PC-9 (cell line): ENCODE measurements at places on chromosomes 3 and 15. TPM values are rescaled to one million over a fixed set of nuclear protein-coding genes. Genes with fewer than 3 reads are reported as not detected.

The DUOXA2 gene
- total RNA-seq: not detected in 2 replicates

The TTC21A gene
- 9.0 and 9.5 TPM in 2 replicates for total RNA-seq

The SLC9C1 gene
- not detected in 2 replicates for total RNA-seq

The WDR93 gene
- total RNA-seq: 1.1 and 1.8 TPM in 2 replicates

The GOLGA8R gene
- total RNA-seq: 0.90 and 1.4 TPM in 2 replicates

The RNU5B-1 gene
- total RNA-seq: not detected in 2 replicates

The OSBPL10 gene
- total RNA-seq: 42.0 and 56.9 TPM in 2 replicates

DNA sequence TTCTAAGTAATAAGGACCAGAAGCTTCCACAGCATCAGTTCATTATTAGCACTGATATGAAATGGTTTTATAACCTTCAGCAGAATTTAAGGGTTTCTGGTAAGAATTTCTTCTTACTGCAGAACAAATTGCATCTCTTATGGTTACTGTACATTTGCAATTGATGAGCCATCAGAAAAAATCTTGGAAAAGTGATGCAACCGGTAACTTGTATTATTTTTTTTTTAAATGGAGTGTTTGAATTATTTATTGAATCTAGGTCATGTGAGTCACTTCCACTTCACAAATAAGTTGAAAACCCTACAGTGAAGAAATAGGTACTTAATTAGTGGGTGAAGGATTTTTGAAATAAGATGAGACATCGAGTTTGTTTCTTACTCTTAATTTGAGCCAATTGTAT lies 786.0 kb downstream of the TUSC7 start:
- H3K4me3 ChIP-seq: no peak overlapping the region
- no peaks in the 10 kb centered on the region for H3K36me3 ChIP-seq
- no peaks in the 10 kb centered on the region for H3K4me1 ChIP-seq
- DNase-seq: no peak
- no peaks in the 10 kb centered on the region for H3K27me3 ChIP-seq

DNA sequence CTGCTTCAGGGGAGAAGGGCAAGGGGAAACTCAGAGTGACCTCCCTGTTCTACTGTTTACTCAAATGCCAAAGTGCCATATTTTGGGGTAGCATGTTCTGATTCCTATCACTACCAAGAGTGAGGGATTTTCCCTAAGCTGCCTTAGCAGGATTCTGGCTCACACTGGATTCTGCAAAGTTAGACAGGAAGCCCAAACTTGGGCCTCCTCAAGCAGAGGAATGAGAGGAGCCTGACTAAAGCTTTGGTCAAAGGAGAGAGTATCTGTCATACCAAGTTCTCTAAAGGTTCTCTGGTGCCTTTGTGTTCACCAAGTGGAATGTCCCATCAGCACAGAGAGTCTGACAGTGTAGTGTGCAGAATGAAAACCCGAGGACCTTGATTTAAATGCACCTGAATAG lies 8.8 kb upstream of the RARB start:
- H3K4me1 ChIP-seq: peaks cover 4% of the 10 kb centered on the region; the same call in 1 of the 2 replicates
- H3K27ac ChIP-seq: no peak overlapping the region
- no peaks in the 10 kb centered on the region for H3K36me3 ChIP-seq
- H3K4me3 ChIP-seq: no peak overlapping the region
- no peak for DNase-seq

DNA sequence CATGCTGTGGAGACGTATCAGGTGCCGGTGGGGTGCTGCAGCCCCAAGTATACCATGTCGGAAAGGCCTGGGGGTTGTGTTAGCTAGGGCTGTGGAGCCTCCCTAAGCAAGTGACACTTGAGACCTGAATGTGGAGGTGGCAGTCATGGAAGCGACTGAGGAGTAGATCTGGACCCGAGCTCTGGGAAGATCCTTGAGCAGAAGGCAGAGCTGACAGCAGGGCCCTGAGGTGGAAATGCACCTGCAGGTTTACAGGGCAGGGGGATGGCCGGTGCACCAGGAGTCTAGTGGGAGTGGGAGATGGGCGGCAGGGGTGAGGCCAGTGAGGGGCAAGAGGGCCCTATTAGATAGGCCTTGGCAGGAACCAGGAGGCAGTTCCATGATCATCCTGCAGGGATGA lies 91.8 kb upstream of the PLXNA1 start:
- H3K27me3 ChIP-seq: no peaks in the 10 kb centered on the region
- H3K4me1 ChIP-seq: peaks cover 40% of the 10 kb centered on the region
- no peak overlapping the region for H3K4me3 ChIP-seq
- no peaks in the 10 kb centered on the region for H3K36me3 ChIP-seq
- no peak overlapping the region for H3K27ac ChIP-seq
- no peak for DNase-seq

GRCh38 chr15:78149805-78150751 lies 916 bp downstream of the IDH3A start:
- peaks cover 20% of the 10 kb centered on the region for H3K4me1 ChIP-seq
- no peaks in the 10 kb centered on the region for H3K36me3 ChIP-seq
- peak overlapping the region; percentile 90 for H3K4me3 ChIP-seq
- H3K27me3 ChIP-seq: no peaks in the 10 kb centered on the region
- DNase-seq: no peak

- no peaks in the 10 kb centered on the region for H3K27me3 ChIP-seq
- no peak overlapping the region for H3K27ac ChIP-seq
- DNase-seq: peak; percentile 51
- no peaks in the 10 kb centered on the region for H3K36me3 ChIP-seq
- no peak overlapping the region for H3K4me3 ChIP-seq
These were observed 227.3 kb downstream of the ITPR1 start for GRCh38 chr3:4720316-4721075.

GRCh38 chr3:127454968-127455367 lies 135.6 kb downstream of the TPRA1 start:
- no peak overlapping the region for H3K27ac ChIP-seq
- H3K4me1 ChIP-seq: peaks cover 11% of the 10 kb centered on the region
- H3K27me3 ChIP-seq: peaks cover 60% of the 10 kb centered on the region
- no peak overlapping the region for H3K4me3 ChIP-seq

DNA sequence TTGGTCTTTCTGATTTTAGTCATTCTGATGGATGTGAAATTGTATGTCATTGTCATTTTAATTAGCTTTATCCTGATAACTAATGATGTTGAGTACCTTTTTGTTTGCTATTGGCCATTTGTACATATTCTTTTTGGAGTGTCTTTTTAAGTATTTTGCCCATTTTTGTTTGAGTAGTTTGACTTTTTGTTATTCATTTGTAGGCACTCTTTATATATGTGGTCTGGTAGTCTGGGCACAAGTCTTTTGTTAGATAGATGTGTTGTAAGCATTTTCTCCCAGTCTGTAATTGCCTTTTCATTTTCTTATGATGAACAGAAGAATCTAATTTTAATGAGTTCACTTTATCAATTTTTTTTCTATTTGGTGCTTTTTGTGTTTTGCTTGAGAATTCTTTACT lies 14.6 kb downstream of the GPR160 start:
- peaks cover 51% of the 10 kb centered on the region for H3K4me1 ChIP-seq
- no peaks in the 10 kb centered on the region for H3K27me3 ChIP-seq
- no peak for DNase-seq
- 0 out of 2 replicates have a peak, but pooled peaks cover 6% of the 10 kb centered on the region for H3K36me3 ChIP-seq

DNA sequence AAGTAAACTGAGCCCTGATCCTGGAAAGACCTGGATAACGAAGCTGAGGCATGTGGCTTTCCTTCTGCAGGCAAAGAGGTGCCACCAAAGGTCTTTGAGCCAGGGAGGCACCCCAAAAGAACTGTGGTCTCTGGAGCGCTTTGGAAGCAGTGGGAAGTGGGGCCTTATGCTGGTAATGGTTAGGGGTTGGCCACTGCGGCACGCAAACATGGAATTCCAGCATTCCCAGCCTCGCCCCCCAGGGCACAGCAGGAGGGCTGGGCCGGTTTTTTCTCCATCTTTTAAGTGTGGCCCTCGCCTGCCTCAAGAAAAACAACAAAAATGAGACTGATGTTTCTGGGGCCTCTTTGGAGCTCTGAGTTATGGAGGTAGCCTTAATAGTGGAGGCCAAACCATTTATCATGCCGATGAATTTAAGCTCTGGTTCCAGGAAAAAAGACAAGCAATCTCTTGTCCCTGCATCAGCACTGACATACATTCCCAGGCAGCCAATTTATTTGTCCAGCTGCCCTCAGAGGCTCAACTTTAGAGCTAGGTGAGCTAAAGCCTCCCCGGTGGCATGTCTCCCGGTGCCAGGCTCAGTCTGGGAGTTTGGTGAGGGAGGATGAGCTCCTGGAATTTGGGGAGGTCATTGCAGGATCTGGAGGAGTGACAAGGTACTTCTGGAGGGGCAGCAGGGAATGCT lies 109.0 kb downstream of the TLE3 start:
- H3K4me3 ChIP-seq: no peak overlapping the region
- H3K36me3 ChIP-seq: no peaks in the 10 kb centered on the region
- no peaks in the 10 kb centered on the region for H3K27me3 ChIP-seq

GRCh38 chr3:195366200-195366925 lies 76.5 kb downstream of the ACAP2 start:
- no peaks in the 10 kb centered on the region for H3K4me1 ChIP-seq
- H3K27me3 ChIP-seq: no peaks in the 10 kb centered on the region
- H3K36me3 ChIP-seq: peaks cover 7% of the 10 kb centered on the region; the same call in 1 of the 2 replicates
- H3K4me3 ChIP-seq: no peak overlapping the region

DNA sequence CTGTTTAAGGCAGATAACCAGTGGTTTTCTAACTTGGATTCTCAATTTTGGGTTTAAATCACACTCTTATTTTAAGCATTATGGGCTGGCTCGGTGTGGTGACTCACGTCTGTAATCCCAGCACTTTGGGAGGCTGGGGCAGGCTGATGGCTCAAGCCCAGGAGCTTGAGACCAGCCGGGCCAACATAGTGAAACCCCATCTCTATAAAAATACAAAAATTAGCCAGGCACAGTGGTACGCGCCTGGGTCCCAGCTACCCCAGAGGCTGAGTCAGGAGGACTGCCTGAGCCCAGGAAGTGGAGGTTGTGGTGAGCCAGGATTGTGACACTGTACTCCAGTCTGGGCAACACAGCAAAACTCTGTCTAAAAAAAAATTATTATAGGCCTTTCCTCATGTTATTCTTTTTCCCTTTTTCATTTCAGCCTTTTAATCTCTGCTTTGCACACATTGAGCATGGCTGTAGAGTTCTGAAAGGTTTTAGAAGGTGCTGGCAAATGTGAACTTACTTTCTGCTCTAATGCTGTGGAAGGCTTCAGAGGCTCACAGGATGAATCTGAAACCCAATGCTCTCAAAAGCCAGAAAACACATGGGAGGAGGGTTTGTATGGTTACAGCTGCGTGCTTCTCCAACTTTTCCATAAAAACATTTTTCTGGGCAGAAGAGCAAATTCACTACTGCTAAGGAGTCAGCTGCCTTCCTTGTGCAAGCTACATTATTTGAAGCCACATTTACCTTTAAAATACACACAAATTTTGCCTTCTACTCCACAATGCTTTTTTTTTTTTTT lies 32.5 kb downstream of the CHAC1 start:
- H3K36me3 ChIP-seq: peaks cover 9% of the 10 kb centered on the region
- H3K27ac ChIP-seq: no peak overlapping the region
- H3K4me3 ChIP-seq: no peak overlapping the region
- H3K27me3 ChIP-seq: no peaks in the 10 kb centered on the region
- no peak for DNase-seq

- DNase-seq: no peak
- H3K36me3 ChIP-seq: no peaks in the 10 kb centered on the region
- no peak overlapping the region for H3K27ac ChIP-seq
- H3K4me3 ChIP-seq: no peak overlapping the region
- H3K4me1 ChIP-seq: no peaks in the 10 kb centered on the region
These were observed 455.5 kb downstream of the MAGI1 start for GRCh38 chr3:65583188-65583587.
